ENCODE measurements at places on chromosomes 7 and 10.

DNA sequence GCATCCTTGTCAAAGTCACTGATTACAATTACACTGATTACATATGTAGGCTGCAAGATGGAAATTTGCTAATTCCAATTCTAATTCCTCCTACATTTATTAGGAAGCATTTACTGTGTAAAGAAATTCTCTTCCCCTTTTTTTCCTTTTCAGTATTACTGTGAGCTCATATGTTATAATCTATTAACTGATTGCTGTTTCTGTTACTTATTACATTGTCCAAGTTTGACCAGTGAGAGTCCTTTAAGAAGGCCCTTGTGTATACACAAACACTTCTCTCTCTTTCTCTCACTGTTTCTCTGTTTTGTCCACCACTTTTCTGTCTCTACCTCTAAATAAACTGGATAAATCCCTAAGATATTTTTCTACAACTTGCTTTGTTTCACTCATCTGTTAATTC, 31.5 kb downstream of the PHF14 start:
- DNase-seq = no peak

- no peak for DNase-seq
Observed at GRCh38 chr7:137916980-137917645, 70.3 kb upstream of the DGKI start.

GRCh38 chr7:134710511-134710853, 63.8 kb downstream of the BPGM start:
- no peak for DNase-seq

DNA sequence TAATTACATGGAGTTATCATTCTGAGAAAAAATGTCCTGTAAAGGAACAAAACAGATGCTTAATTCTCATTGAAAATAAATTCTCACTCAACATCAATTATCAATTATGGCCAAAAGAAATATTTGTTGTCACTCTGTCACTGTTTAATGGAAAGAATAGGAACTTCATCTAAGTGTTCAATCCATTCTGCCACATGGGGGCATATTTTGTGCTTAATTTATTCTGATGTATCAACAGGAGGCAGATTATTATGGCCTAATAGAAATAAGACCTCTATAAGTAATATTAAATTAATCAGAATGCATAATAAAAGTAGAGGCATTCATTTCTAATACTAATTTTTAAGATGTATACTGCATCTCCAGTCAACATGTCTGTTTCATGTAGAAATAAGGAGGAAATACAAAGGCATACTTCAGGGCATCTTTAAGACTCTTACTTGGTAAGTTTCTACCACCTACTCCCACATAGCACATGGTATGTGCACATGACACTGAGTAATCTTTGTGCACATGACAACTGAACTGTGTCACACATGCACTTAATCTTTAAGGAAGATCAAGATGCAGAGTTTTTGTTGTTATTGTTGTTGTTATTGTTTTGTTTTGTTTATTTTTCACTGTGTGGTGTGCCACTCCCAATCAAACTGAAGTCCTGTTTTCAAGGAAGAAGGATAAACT, 420.4 kb upstream of the SEMA3A start:
- no peak for DNase-seq

DNA sequence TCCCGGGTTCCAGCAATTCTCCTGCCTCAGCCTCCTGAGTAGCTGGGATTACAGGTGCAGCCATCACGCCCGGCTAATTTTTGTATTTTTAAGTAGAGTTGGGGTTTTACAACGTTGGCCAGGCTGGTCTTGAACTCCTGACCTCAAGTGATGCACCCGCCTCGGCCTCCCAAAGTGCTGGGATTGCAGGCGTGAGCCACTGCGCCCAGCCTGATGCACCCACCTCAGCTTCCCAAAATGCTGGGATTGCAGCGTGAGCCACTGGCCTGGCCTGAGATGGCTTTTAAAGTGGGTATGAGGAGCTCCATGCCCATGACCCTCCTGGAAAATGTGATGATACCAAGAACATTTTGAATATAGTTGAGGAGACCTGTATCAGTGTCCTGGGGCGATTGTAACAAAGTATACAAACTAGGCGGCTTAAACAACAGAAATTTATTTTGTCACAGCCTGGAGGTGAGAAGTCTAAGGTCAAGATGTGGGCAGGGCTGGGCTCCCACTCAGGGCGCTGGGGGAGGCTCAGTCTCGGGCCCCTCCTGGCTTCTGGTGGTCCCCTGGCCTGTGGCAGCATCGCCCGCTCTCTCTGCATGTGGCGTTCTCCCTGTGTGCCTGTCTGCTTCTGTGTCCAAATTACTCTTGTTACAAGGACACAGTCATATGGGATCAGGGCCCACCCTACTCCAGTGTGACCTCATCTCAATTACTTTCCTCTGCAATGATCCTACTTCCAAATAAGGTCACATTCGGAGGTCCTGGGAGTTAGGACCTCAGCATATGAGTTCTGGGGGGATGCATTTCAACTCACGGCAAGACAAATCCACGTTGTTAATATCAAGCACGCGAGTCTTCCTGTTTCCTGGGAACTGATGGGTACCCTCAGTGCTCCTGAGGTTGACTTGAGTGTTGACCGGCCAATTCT, 108.8 kb downstream of the ACTR3B start:
- DNase-seq = no peak

- DNase-seq = no peak
Observed at GRCh38 chr7:44808914-44809393, 12.5 kb downstream of the PPIA start.

DNA sequence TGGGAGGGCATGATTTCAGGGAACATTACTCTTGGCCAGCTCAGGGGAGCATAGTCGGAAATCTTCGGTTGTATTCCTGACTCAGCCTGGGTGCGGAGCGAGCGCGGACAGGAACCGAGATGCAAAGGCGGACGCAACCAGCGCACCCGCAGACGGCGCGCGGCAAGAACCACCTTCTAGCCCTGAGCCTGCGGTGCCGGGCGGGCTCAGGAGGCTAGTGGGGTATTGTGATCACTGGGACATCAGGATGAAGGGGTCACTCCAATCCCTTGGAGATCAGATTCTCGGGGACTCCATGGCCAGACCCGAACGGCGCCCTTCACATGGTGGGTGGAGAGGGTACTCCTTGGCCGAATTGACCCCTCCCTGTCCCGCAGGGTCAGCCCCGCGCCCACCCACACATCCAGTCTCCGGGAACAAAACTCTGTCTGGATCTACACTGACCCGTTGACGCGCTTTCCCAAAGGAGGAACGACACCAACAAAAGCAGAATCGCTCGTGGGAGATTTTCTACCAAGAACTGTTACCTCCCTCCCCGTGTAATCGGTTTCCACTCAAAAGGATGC, 730.5 kb downstream of the ZWINT start:
- DNase-seq = peak; percentile 52

- DNase-seq = no peak
Observed at GRCh38 chr7:155516466-155516865, 29.9 kb downstream of the CNPY1 start.

DNA sequence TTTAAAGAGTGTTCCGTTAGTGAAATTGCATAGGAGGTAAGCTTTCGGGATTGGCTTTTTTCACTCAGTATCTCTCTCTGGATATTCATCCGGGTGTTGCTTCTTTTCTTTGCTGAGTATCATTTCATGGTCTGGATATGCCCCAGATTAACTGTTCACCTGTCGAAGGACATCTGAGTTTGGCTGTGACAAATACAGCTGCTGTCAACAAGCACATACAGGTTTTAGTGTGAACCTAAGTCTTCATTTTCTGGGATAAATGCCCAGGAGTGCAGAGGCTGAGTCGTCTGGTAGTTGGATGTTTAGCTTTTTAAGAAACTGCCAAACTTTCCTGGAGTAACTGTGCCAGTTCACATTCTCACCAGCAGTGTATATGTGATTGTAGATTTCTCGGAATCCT, 5.6 kb downstream of the DOCK1 start:
- DNase-seq = no peak

- DNase-seq = no peak
Observed at GRCh38 chr7:80711531-80711930, 73.1 kb downstream of the CD36 start.

DNA sequence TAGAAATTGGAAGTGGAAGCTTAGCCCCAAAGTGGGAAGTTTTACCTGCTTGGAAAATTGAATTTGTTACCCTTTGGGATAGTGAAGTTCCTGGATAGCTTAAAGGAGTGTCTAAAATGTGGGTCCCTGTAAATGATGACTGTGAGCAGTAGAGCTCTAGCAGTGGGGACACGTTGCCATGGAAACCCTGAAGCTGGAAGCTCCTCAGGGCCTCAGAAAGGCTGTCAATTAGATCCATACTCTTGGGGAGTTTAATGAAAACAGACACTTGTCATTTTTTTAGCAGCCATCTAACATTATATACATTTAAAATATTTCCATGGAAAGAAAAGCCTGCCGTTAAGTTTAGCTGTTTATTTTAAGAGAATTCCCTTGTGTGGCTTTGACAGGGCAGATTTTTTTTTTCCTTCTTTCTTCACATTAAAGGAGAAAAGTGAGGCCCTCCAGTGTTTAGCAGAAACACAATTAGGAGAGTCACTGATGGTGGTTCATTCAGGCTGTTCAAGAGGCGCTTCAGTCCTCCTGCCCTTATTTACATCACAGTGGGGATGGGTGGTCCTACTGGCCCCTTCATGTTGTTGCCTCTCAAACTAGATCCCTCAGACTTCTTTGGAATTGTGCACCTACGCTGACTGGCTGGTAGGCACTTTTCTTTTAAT, 518.4 kb downstream of the CCSER2 start:
- peak; percentile 22 for DNase-seq

DNA sequence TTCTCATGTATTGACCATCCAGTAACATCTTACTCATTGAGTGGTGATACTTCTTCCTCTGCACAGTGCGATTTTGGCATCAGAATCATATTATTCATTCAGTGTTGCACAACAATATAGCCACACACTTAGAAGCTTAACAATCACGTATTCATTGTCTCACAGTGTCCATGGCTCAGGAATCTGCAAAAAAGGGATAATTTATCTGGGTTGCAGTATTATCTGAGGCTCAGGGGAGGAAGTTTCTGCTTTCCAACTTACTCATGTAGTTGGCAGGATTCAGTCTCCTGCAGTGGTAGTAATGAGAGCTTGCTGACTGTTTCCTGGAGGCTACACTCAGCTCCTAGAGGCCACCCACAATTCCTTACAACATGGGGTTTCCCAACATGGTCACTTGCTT, 803.6 kb downstream of the SORCS1 start:
- no peak for DNase-seq

DNA sequence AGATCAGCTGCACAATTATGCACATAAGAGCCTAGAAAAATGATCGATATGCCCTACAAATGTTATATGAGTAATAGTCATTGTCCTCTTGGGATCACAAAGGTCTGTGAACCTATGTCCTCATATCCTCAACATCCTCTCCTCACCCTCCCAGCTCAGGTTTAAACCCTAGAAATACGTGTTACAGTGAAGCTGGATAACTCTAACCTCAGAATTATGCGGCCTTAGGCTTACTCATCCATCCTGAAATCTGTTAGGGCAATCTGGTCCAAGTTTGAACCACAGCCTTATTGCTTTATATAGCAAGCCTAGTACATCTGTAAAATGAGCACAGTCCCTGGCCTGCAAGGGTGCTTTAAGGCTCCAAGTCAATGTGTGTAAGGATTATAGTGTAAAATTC, 84.2 kb upstream of the FRMD4A start:
- DNase-seq = no peak

DNA sequence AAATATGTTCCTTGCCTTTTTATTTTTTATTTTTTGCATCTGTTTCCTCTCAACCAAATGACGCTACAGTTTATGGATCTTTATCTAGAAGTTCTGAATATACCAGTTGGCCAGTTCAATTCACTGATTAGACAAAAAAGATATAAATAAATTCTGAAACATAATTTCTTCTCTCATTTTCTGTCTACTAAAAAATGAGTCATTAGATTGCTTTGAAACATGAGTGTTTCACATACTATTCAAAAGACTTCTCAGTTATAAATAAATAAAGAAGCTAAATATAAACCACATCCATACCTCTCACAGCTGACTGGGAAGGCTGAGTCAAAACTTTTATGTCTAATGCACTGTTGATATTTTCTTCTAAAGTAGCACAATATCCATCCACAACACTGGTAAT, 97.6 kb upstream of the GPR22 start:
- no peak for DNase-seq

DNA sequence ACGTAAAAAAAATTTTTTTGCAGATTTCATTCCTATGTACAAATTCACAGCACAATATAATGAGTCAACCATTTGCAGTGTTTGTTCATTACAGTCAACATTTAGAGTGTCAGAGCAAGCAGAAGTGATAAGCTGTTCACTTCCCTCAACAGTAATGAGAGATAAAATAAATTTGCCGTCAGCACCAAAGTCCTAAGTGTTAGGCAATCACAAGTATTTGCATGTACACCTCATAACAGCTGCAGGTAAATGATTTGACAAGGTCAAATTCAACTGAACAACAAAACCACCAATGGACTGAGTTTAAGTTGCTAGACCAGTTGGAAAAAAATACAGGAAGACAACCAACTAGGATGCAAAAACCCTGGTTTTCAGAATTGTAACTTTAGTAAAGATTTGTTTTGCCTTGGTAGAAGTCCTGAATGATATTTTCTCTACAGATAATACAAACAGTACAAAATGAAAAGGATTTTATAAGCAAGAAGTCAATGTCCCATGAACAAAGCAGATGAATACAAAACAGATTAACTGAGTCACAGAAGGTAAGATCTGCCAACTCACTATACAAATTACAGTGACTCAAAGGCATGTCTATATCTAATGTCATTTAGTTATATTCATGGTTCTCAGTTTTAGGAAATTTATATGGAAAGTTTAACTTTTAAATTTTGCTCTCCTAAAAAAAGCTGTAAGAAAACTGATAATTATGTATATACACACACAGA, 10.4 kb downstream of the RAPGEF5 start:
- no peak for DNase-seq

GRCh38 chr10:19294233-19294632, 245.6 kb downstream of the MALRD1 start:
- DNase-seq = no peak

- DNase-seq = peak; percentile 35
Observed at GRCh38 chr10:47058961-47059391, 147.7 kb downstream of the PTPN20 start.

- no peak for DNase-seq
Observed at GRCh38 chr10:126384269-126384873, 3.9 kb downstream of the ADAM12 start.

DNA sequence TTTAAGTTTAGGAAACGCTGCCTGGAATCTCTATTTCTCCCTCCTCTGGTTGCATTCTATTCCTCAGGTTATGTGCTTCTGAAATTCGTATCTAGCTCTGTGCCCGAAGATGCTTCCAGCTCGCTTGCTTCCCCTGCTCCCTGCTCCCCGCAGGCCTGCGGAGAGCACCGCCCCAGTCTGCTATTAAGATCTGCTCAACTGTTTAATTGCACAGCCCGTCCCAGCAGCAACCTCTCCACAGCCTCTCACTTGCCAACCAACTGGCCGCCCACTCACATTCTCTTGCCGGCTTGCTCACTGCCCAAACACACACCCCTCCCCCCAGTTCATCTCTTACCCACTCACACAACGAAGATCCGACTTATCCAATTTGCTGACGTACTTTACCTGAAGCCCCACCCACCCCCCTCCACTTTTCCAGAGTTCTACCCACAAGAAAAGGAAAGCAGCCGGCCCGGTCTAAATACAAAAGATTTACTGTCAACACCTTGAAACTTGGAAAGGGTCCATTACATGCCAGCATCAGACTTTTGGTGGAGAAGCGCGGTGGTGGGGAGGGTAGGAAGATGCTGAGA, 167.3 kb upstream of the KLF14 start:
- DNase-seq = peak; percentile 30

- DNase-seq = no peak
Observed at GRCh38 chr7:99386584-99387238, 12.2 kb downstream of the ARPC1B start.

GRCh38 chr7:101466871-101467270, 104.2 kb downstream of the COL26A1 start:
- DNase-seq = no peak
